ENCODE measurements at places on chromosomes 5 and 9.

DNA sequence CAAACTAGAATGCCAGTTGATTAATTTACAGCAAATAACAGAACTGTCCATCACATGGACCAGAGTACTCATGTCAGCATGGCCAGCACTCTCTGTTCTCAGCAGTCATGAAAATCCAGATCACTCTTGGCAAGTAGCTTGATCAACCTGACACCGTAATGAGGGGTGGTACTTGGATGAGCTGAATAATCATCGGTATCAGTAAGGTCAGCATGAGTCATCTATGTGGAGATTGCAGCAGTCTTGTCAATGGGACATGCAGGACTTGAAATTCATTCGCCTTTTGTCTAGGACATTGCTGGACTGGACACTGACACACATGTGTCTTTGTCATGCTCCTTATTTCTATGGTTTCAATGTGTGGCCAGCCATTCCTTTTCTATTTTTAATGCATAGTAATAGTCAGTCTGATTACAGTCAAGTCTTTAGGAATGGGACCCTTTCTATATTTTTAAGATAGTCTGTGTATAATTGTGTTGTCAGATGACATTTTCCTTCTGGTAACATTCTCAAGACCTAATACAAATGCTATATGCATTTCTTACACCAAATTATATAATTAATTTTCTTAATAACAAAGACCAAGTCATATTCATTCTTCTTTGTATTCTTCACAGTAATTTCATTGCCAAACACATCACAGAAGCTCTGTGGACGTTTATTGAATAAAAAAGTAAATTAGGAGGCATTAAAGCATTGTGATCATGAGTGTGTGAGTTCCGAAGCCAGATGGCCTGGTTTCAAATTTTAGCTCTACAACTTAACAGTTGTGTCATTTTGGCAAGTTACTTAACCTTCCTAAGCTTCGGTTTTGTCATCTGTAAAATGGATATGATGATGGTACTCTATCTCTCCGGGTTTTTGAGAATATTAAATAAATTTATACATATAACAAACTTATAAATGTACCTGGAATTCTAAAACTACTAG lies 57.4 kb downstream of the ADAMTSL1 start:
- no peak for DNase-seq

DNA sequence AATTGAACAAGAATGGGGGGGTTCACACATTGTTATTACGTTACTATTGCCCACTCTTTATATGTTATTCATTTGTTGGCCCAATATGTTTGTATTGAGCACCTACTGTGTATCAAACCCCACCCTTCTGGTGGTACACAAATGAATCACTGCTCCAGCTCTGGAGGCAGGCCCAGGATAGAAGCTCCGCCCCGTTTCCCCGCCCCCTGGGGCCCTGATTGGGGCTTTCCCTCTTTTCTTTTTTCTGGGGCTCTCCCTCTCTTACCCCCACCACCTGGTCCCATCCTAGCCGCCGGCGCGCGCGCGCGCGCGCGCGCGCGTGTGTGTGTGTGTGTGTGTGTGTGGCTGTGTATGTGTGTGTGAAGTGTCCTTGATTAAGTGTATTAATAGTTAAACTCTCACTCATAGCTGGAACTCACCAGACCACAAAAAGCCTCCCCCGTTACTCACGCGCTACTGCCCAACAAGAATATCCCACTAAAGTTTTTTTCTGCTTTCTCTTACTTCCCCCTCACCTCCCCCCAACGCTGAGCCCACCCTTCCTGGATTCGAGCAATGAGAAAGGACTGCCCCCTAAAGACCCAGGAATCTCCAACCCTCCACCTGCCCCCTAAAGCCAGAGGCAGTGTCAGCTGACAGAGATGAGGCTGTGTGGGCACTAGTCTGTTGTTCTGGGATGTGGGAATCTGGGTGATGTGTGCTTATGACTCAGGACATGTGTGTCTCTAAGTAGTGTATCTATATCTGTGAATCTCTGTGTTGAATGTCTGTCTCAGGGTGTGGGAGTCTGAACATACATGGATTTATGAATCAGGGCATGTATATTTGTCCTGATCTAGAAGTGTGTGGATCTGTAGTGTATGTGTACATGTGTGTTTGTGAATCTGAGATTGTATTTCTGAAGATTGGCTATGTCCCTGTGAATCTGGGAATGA lies 4.0 kb downstream of the CXXC5 start:
- DNase-seq: peak; percentile 70

- DNase-seq: no peak
Measured at GRCh38 chr9:79670269-79670961, 98.7 kb downstream of the TLE4 start.

DNA sequence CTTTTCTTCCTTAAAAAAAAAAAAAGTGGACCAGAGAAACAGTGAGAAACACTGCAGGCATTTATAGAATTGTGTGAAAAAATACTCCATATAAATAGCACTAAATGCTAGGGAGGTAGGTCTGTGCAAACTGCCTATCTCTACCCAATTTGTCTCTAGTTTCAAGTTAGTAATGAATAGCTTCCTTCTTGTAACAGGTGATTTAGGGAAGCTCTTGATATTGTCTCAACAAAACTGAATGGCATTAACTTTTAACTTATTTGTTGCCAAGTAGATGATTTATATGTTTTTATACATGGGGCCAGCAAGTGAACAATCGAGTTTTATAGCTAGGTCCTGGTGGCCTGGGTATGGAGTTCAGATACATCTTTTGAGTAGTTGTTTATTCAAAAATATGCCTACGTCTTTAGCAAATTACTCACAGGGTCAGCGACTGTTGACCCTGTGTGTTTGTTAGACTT lies 283.6 kb downstream of the NR3C1 start:
- DNase-seq: no peak

GRCh38 chr9:36443581-36443980 lies 43.5 kb upstream of the RNF38 start:
- no peak for DNase-seq

GRCh38 chr9:95725045-95725444 lies 150.4 kb upstream of the ERCC6L2 start:
- DNase-seq: no peak

DNA sequence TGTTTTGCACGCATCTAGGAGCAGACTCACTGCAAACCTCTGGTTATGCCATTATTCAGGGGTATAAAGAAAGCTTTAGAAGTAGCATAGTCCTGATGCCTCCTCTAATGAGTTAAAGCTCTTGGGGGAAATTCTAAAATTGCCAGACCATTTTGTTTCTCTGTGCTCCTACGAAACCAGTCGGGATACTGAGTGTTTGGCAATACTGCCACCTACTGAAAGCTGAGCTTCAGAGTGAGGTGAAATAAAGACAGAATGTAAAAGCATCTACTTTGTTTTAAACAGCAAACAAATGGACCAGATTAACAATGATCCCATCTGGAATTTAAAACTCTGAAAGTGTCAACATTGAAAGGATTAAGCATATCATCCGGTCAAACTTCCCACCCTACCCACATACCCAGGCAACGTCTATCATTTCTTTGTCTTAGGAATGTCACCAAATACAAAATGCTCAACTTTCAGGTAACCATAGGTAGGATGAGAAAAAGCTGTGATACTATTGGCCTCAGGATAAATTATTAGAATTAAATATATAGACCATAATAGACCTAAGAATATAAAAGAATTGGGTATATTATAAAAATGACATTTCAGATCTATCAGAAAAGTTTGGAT lies 77.8 kb upstream of the SHISAL2B start:
- no peak for DNase-seq

GRCh38 chr9:92654481-92655301 lies 15.2 kb downstream of the IPPK start:
- no peak for DNase-seq

- DNase-seq: no peak
Measured at GRCh38 chr9:134181648-134182034, 17.3 kb upstream of the RNU6ATAC start.

- DNase-seq: no peak
Measured at GRCh38 chr5:17177501-17178372, 39.7 kb upstream of the BASP1 start.

GRCh38 chr5:159301466-159301865 lies 28.8 kb downstream of the IL12B start:
- no peak for DNase-seq

DNA sequence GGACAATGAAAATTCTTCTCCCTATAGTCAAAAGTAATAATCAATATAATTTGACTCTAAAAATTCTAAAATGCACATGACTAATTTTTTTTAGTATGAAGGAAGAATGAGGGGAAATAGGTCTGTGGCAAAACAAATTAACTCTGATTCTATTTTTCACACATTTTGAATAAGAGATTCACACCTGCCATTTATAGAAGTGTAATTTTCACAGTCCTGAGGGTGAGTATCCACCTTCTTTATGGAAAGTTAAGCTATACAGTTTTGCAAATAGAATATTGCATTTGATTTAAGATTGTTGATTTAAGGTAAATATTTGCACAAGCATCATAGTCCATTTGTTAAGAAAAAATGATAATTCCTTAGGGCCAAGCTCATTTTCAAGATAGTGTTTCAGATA lies 417.7 kb downstream of the CHSY3 start:
- no peak for DNase-seq

- DNase-seq: no peak
Measured at GRCh38 chr5:152066784-152067183, 142.1 kb upstream of the GLRA1 start.

DNA sequence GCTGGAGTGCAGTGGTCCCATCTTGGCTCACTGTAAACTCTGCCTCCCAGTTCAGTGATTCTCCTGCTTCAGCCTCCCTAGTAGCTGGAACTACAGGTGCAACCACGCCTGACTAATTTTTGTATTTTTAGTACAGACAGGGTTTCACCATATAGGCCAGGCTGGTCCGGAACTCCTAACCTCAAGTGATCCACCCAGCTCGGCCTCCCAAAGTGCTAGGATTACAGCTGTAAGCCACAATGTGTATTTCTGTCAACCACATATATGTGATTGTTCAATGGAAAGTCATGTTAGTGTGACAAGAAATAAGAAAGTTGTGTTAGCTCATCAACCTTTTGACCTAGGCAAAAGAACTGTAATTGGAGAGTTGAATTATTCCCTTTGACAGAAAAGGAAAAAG lies 677.1 kb upstream of the CHD1 start:
- no peak for DNase-seq

DNA sequence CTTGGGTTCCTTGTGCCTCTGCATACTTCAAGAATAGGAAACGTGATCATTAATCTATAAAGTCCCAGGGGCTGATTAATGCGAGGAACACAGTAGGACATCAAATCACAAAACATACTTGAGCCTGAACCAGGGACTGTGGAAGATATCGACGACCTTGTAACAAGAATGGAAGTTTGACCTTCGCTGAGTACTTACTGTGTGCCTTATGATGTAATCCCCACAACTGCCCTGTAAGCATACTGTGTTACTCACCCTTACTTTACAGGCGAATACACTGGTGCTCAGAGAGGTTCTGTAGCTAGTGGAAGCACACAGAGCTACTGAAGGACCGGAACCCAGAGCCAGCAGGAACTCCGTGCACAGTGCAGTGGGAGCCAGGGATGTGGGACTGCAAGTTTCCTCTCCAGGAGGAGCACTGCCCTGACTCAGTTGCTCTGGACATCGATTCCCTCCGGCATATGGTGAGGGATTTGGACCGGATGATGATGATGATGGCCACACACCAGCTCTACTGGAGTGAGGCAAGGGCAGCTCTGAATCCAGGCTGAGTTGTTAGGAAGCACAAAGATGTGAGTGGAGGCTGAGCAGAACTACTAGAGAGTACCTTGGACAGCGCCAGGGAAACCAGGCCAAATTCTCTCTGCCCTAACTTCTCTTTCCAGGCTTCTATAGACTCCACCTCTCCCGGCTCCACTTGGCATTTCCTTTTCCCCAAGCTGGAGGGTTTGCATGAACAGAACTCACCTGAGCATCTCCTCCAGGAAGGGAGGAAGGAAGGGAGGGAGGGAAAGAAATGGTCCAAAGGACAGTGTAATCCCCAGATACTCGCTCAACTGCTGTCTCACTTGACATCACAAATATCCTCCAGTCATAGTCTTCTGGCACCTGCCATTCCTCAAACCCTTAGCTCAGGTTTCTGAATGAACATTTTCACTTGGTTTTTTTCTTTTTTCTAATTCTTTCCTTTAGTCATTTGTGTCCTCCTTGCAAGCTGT lies 1.5 kb upstream of the GABBR2 start:
- no peak for DNase-seq

DNA sequence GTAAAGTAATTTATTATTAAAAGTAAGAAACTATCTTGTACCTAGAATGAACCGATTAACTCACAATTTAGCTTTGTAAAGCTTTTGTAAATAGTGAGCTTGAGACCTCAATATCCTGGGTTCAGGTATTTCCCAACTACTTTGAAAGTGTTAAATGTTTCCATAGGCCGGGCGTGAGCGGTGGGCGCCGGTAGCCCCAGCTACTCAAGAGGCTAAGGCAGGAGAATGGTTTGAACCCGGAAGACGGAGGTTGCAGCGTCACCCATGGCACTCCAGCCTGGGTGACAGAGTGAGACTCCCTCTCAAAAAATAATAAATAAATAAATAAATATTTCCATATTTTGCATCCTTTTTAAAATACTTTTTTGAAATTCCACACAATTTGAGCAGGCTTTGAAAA lies 1.5 kb upstream of the ANKH start:
- no peak for DNase-seq

GRCh38 chr5:34484216-34484920 lies 171.8 kb upstream of the RAI14 start:
- DNase-seq: no peak

DNA sequence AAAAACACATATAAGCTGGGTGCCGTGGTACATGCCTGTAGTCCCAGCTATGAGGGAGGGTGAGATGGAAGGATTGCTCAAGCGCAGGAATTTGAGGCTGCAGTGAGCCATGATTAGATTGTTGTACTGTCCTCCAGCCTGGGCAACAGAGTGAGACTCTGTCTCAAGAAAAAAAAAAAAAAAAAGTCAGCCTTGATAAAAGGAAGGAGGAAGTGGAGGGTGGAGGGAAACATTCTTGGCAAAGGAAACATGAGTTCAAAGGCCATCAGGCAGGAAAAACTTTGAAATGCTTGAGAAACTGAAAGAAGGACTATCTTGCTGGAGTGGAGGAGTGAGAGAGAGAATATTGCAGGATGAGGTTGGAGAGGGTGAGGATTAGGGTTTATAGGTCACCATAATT lies 18.3 kb upstream of the ANKHD1 start:
- no peak for DNase-seq

GRCh38 chr9:104494808-104495207 lies 9.3 kb upstream of the OR13F1 start:
- no peak for DNase-seq

GRCh38 chr9:127854960-127855359 lies 502 bp upstream of the ENG start:
- no peak for DNase-seq

GRCh38 chr5:149268928-149269557 lies 2.6 kb upstream of the AFAP1L1 start:
- no peak for DNase-seq

DNA sequence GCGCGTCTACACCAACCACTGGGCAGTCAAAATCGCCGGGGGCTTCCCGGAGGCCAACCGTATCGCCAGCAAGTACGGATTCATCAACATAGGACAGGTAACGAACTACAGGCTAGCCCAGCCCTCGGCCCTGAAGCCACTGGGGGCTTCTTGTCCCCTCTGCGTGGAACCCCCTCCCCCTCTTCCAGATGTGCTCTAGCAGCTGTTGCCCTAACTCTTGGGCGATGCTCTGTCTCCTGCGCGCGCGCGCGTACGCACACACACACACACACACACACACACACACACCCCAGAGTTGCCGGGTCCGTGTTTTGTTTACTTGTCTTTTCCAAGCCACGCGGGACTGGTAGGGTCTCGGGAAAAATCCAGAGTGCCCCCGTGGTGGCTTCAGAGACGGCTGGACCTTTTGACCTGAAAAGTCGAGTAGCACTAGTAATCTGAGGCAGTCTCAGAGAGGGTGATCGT lies 836 bp downstream of the PCSK5 start:
- no peak for DNase-seq

GRCh38 chr5:173640156-173640804 lies 23.8 kb upstream of the BOD1 start:
- no peak for DNase-seq
